ENCODE measurements at places on chromosomes 6 and 20.

- DNase-seq, result no peak
Observed at GRCh38 chr6:119060255-119060907, 18.1 kb downstream of the FAM184A start.

DNA sequence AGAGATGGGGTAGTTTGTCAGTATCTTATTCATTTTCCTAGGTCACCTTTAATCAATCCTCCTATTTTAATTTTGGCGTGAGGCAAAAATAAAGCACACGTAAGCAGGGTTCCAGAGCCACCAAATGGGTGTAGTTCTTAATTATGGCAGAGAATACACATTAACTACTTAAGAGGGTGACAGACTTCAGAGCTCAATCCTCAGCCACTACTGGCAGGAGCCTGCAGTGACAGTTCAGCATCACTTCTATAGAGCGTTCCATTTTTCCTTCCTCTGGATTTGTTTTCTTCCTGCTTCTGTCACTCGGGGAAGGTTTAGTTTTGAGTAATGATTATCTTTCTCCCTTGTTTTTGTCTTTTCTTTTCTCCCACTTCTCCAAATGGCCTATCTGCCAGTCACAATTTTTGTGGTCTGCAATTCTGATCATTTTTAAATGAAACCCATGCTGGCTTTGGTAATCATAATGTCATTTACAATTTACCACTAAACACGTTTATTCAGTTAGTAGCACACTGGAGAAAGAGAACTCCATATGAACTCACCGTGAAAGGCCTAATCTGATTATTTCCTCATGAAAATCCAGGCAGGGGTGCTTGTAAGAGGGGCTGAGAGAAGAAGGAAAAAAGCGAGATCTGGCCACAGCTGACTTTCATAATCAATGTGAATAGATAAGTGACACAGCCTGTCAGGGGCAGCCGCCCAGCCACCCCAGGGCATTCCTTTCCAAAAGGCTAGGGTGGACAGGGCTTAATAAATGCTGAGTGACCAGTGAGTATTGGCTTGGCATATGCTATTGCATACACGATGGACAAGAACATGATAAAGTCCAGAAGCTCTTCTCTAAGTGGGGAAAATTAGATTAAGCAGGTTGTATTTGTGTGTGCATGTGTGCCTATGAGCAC, 412.1 kb downstream of the PKHD1 start:
- no peak for DNase-seq

DNA sequence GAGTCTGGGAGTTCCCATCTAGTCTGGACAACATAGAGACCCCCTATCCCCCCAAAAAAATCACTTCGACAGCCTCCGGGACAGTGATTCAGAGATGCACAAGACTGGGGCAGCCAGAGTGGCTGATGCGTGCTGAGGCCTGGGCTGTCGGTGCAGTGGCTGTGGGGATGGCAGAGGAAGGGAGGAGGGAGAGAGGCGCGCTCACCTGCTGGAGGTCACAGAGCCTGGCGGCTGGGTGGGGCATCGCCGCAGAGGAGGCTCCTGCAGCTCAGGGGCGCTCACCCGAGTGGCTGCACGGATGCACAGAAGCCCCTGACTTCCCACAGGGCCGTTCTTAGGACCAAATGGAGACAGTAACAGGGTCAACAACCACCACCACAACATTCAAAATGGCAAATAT, 182.8 kb downstream of the SMOC2 start:
- DNase-seq, result no peak

DNA sequence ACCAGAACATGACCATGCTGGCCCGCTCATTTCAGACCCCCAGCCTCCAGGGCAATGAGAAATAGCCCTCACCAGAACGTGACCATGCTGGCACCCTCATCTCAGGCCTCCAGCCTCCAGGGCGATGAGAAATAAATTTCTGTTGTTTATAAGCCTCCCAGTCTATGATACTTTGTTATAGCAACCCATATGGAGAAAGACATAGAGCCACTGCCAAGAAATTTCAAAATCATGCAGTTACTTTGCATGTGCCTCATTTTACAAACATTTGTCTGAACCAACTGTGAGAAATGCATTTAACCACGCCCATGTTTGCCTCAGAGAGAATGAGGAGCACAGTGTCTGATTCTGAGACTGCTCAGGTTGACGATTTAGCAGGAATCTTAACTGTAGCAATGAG, 15.5 kb downstream of the CYP39A1 start:
- no peak for DNase-seq

DNA sequence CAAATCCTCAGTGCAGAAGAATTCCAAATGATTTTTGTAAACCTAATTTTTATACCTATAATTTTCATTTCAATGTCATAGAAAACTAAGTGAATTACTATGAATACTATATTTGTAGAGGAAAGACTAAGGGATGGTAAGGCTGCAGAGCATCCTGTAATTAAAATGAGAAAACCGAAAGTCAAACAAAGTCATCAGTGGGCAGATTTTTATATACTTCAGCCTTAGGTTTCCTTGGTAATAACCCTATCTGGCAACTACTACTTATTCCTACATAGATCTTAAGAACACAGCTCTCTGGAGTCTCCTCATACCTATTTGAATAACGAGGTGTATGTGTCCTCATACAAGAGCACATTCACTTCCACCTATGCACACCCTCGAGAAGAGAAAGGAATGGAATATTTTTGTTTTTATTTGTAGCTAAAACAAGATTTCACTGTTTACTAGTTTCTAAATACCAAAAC, 117.9 kb upstream of the SGK1 start:
- DNase-seq, result no peak

DNA sequence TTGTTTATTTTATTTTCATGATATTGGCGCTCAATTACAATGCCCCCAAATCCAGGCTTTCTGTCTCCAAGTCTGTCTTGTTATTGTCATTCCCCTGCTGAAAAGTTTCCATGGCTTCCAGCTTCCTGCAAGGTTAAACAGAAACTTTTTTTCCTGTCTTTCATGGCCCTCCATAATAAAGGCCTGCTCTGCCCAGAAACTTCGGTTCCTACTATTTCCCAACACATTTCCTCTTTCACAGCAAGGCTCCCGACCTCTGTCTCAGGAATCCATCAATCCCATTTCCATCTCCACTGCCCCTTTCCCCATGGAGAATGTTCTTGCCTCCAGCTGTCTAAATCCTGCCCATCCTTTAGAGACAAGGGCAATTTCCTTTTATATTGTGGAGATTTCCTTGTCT, 365.2 kb upstream of the JARID2 start:
- DNase-seq, result no peak
